ENCODE measurements at places on chromosomes 13 and 19. TPM values are rescaled to one million over a fixed set of nuclear protein-coding genes. Genes with fewer than 3 reads are reported as not detected.

GRCh38 chr19:29487432-29487831 lies 38.4 kb upstream of the VSTM2B start:
- no peaks in the 10 kb centered on the region for H3K4me1 ChIP-seq
- H3K27ac ChIP-seq: no peak overlapping the region
- no peak overlapping the region for H3K4me3 ChIP-seq
- peak; percentile 30 for DNase-seq

GRCh38 chr13:19586904-19587634 lies 25.7 kb upstream of the TPTE2 start:
- no peaks in the 10 kb centered on the region for H3K4me1 ChIP-seq
- no peaks in the 10 kb centered on the region for H3K36me3 ChIP-seq
- no peaks in the 10 kb centered on the region for H3K27me3 ChIP-seq
- no peak overlapping the region for H3K27ac ChIP-seq

DNA sequence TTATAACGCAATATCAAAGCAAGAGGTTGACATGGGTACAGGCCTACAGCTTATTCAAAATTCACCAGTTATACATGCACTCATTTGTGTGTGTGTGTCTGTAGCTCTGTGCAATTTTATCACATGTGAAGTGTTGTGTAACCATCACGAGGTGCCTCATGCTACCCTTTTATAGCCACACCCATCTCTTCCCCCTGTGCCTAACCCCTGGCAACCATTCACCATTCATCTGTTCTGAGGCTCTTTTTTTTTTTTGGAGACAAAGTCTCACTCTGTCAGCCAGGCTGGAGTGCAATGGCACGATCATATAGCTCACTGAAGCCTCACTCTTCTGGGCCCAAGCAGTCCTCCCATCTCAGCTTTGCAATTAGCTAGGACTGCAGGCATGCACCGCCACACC lies 78.4 kb downstream of the DPF1 start:
- H3K4me3 ChIP-seq: no peak overlapping the region
- H3K4me1 ChIP-seq: no peaks in the 10 kb centered on the region
- H3K36me3 ChIP-seq: peaks cover 3% of the 10 kb centered on the region
- no peak for DNase-seq
- H3K27ac ChIP-seq: no peak overlapping the region

DNA sequence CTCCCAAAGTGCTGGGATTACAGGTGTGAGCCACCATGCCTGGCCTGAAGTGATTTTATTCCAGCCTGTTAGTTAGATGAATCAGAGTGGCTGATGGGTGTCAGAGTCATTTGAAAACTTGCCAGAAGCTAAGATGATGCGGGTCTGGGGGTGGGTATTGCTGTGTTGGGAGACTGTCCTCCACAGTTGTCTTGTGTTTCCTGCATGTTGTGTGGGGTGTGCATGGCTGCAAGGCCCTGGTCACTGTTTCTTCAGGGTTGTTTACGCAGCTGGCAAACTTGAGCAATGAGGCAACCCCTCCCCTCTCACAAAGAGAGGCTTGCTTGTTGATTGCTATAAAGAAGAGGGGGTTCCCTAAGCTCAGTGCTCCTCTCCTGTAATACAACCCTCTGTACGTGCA lies 71.8 kb downstream of the TRPM4 start:
- H3K36me3 ChIP-seq: no peaks in the 10 kb centered on the region
- no peak overlapping the region for H3K4me3 ChIP-seq
- no peaks in the 10 kb centered on the region for H3K4me1 ChIP-seq
- H3K27ac ChIP-seq: no peak overlapping the region
- peaks cover 2% of the 10 kb centered on the region for H3K27me3 ChIP-seq

GRCh38 chr19:42477933-42478332 lies 35.2 kb upstream of the CXCL17 start:
- H3K27ac ChIP-seq: no peak overlapping the region
- H3K36me3 ChIP-seq: no peaks in the 10 kb centered on the region
- no peaks in the 10 kb centered on the region for H3K27me3 ChIP-seq
- no peak for DNase-seq
- no peaks in the 10 kb centered on the region for H3K4me1 ChIP-seq
- H3K4me3 ChIP-seq: no peak overlapping the region

DNA sequence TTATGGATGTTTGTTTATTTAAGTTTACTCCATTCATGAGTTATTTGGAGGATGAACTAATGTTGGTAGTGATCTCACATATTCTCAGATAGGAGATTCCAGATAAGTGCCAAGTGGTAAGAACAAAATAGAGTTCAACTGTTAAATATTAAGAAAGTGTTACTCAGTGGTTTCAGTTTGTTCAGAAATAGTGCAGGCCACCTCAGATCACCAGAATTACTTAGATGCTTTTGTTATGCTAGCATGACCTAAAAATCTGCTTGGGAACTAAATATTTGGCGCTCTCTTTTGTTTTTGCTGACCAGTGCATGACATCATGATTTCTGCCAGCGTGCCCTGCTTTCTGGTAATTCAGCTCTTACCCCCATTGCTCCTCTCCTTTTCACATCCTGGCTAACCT lies 15.6 kb downstream of the CLDN10 start:
- no peak overlapping the region for H3K4me3 ChIP-seq
- DNase-seq: no peak
- no peak overlapping the region for H3K27ac ChIP-seq
- H3K4me1 ChIP-seq: no peaks in the 10 kb centered on the region
- H3K27me3 ChIP-seq: no peaks in the 10 kb centered on the region

DNA sequence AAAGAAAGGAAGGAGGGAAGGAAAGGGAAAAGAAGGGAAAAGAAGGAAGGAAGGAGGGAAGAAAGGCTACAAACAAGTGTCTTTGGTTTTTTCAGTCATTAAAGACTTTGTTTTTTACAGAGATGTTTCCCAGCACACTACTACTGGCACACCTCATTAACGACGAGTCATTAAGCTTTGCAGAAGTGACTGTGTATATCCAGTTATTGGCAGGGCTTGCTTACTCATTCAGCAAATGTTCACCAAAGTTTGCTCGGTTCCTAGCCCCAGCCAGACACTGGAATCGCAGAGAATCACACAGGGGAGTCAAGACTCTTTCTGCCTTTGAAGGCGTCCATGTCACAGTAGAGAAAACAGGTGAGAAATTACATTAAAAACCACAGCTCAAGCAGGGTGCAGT lies 4.3 kb downstream of the NLRP12 start:
- no peak for DNase-seq
- H3K27me3 ChIP-seq: peaks cover 14% of the 10 kb centered on the region

The HPN gene
- 0.36 TPM for total RNA-seq

GRCh38 chr13:44951184-44951583 lies 38.1 kb downstream of the NUFIP1 start:
- H3K4me3 ChIP-seq: no peak overlapping the region
- no peaks in the 10 kb centered on the region for H3K27me3 ChIP-seq
- DNase-seq: no peak
- no peak overlapping the region for H3K27ac ChIP-seq
- no peaks in the 10 kb centered on the region for H3K4me1 ChIP-seq
